ENCODE measurements at places on chromosomes 3 and 15.

DNA sequence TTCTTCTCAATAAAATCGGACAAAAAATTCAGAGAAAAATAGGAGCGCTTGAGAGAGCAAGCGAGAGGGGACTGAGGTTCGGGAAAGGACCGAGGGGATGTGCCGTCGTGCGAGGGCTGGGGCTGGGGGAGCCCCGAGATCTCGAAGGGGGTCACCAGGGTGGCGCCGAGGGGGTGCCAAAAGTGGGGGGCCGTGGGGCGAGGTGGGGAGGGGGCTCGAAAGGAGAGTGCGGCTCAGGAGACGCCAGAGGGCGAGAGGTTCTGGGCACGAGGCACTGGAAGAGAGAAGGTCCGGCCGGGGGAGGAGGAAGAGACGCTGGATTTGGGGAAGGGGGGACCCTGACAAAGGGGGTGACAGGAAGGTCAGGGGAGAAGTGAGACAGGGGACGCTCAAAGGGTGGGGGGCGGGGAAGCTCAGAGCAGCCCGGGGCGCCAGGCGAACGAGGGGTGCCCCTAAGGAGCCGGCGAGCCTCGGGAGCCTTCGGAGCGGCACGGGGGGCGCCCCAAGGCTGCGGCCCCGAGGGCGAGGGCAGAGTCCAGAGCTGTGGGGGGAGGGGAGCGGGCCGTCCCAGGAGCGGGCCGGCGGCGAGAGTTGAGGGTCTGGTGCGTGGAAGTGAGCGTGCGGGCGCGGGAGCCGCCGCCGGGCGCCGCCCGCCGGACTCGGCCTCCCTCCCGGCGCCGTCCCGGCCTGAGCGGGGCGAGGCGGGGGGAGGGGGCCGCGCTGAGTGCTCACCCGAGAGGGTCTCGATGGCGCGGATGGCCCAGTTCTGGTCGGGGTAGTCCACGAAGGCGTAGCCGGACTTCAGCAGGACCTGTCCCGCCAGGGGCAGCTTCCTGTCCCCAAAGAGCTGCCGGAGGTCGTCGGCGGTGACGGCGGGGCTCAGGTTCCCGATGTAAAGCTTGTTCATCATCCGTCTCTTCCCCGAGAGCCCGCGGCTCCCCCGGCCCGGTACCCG, 514 bp downstream of the IGF2BP2 start:
- no peak for DNase-seq

- no peak for DNase-seq
These were observed 16.5 kb downstream of the THBS1 start for GRCh38 chr15:39597336-39597735.

DNA sequence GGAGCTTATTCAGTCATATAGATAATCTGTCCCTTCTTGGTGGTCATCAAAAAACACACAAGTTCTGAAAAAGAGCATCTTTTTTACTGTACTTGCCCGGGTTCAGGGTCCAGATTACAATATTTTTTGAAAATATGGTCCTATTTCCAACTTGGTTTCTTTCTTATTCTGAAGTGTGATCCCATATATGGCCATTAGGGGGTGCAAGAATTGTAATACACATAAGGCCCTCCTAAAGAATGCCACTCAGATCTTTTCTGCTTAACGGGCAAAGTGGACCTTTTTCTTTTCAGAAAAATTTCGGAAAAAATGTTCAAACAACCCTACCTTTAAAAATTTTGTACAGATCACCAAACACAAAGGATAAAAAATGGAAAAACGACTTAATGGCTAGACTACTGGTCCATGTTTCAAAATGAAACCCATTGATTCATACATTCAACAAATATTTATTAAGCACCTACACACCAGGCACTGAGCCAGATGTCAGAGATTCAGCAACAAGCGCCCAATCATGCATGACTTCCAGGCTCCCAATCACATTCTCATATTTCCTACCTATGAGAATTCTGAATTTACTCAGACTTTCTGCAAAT, 102.0 kb upstream of the MYRIP start:
- no peak for DNase-seq

- no peak for DNase-seq
These were observed 259.8 kb upstream of the WNT5A start for GRCh38 chr3:55746808-55747413.

DNA sequence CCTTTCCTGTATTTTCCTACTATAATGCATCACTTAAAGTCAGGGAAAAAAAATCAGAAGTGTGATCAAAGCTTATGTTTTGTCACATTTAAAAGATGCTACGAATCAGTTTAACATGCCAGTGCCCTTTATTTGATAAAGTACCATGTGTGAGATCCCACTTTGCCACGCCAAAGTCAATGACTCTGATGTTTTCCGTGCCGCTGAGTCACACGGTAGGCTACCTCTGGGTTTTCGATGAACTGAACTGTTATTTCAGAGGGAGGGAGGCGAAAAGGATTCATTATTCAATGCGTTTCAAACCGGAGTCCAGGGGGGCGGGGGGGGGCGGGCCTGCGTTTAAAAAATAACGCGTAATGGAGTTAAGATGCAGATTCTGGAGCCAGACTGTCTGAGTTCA, 203.0 kb downstream of the ABHD5 start:
- peak; percentile 49 for DNase-seq

DNA sequence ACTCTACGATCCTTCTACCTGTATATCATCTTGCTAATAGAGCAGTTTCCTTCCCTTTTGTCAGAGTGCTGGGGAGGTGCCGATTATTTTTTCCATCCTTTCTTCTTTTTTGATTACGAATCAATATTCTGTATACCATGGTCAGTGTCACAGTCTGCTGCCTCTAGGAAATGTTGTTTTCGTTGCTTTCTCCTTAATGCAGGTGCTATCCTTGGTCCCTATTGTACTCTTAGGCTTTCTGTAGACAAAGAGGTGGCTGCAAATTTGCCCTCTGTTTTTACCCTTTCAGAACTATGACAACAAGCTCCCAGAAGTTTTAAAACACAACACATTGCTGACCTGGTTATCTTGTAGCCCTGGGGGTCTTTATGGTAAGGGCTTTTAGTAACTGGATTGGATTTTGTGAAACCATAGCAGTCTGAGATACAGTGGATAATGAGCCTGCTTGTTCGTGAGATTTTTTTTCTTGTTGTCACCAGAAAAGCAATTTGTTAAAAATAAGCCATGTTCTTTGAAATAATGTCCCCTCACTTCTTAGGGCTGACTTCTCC, 430.3 kb upstream of the TPM1 start:
- no peak for DNase-seq

- no peak for DNase-seq
These were observed 2.0 kb upstream of the IL20RB start for GRCh38 chr3:136955813-136956212.

DNA sequence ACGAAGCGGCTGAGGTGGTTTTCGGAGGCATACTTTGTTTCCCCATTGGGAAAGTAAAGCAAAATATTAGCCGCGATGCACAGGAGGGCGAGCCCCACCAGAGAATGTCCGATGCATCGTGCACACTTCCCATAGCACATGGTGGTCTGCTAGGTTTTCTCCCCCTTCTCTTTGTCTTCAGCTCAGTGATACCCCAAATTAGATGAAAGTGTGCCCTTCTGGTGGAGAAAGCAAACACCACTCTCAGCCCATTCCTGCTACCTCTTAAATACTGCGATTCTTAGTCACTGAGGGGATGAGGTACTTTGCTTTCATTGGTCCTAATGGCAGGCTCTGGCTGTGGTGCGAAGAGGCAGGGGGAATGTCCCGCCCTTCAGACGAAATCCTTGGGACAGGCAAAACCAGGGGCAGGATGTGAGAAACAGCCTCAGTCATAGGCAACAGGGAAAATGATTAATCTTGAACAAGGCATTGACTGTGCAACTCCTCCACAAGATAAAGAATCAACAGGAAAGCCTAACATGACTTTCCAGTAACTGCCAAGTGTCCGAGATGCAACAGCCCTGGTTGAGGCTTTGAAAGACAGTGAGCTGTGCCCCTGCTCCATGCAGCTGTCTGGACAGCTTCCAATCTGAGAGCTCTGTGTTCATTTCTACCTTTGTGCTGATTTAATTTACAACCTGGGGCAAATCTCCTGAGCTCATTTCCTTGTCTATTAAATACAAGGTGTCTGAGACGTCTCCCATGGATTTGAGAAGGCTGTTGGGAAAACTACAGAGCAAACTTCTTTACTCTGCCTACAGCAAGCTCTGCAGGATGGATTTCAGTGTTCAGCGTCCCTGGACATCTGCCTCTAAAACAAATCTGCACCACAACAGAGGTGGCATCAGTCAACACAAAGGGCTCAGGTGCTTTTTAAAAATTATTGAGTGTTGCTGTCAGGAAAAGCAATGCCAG, at the start of gene TM4SF1:
TSS of gene TM4SF1 (minus strand) at position 242 of the 957 bp plus-strand sequence. CDS start at position 140, 102 bp downstream.
- no peak for DNase-seq

- no peak for DNase-seq
These were observed 37.3 kb downstream of the TMOD3 start for GRCh38 chr15:51866751-51867150.

GRCh38 chr3:50266017-50266416, 2.9 kb upstream of the SEMA3B start:
- DNase-seq: no peak

- DNase-seq: no peak
These were observed 30.4 kb downstream of the PSTPIP1 start for GRCh38 chr15:77025083-77025901.
